Stimulated activated CD8-positive, alpha-beta memory T cell treated with anti-CD3 and anti-CD28 coated beads, Interleukin-7, amount 100 ng/mL, for 24 hours (primary cell): ENCODE measurements at places on chromosomes 5 and 9.

DNA sequence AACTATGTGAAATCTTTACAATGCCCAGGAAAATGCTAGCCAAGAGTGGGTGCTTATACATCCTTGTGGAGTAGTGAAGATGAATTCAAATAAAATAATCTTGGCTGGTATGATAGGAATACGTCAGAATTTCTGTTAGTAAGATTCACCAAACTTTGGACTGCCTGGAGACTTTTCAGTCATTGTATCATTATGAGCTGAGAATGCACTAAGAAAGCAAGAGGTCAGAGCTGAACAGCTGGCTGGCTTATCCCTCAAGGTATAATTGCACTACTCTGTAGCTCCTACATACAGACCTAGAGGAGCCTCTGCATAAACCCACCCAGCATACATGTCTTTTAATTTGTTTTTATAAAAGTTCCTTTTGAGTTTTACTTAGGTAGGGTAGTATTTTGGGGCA lies 568.5 kb upstream of the RIOK2 start:
- DNase-seq, result no peak

DNA sequence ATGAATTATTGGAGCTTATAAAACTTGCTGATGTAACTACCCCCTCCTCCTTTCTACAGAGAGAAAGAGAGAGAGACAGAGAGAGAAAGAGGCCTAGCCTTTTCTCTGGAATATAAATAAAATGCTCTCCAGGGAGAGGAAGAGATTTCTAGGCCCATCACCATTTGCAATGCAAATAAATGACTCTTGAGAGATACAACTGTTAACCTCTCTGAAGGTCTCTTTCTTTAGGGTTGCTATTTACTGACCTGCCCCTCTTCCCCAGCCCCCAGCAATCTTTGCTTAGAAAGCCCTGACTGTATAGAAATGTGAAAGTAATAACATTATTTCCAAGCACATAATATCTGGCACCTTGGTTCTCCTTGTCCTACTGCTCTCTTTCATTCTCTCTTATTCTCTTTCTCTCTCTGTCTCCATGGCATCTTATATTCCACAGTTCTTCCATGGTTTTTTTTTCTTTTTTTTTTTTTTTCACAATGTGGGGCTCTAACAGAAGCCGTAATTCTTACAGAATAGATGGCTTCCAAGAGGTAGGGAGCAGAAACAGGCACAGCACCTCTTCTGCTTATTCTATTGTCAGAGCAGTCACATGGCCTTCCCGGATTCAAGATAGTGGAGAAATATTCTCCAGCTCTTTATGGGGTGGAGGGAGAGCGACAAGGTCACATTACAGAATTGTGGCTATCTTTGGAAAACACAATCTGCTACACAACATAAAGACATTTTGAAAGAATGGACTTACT lies 1087.9 kb upstream of the NUDT12 start:
- no peak for DNase-seq

DNA sequence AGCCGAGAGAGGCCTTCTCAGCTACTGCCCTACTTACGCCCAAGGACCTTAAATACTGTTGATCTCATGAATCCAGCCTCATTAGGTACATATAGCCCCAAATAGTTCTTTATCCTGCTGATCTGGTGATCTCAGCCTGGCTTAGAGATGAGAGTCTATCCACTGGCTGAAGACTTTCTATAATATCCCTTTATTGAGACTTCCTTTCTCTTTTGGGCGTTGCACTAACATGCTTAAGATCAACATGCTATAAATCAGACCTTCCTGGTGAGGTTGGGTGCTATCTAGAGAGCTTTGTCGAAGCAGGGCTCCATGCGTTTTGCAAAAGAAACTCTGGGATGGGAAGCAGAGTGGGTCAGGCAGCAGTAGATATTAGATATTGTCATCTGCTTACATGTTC lies 44.0 kb upstream of the AGXT2 start:
- DNase-seq, result no peak

GRCh38 chr5:32384621-32385020 lies 59.9 kb downstream of the ZFR start:
- no peak for DNase-seq

DNA sequence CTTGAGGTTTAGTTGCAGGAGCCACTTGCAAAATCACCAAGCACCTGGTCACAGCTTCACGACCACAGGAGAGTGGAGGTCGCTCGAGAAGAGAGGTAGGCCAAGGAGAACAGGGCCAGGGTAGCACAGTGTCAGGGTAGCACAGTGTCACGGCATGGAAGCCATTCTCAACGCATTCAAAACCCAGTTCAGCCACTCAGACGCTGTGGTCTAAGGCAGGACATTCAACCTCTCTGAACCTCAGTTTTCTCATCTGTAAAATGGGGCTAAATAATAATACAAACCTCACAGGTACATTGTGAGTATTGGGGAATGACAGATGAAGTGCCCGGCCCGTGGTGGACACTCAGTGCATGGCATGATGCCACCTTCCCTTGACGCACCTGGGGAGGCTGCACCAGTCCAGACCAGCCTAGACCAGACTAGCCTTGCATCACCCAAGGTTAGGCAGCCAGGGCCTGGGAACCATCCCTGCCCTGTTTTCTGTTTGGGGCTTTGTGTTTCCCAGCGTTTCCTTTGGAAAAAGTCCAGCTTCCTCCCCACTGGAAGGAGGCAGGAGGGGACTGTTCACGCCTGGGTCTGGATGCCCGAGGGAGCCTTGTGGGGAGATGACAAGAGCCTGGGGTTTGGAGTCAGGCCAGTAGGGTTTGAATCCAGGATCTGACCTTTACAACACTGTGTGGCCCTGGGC lies 7.8 kb upstream of the LMX1B start:
- DNase-seq, result no peak

GRCh38 chr5:80961376-80962281 lies 1.5 kb downstream of the RASGRF2 start:
- no peak for DNase-seq

- no peak for DNase-seq
Measured at GRCh38 chr5:81995407-81995806, 23.6 kb downstream of the ATG10 start.

- DNase-seq, result no peak
Measured at GRCh38 chr9:89786655-89787054, 181.8 kb downstream of the GADD45G start.

DNA sequence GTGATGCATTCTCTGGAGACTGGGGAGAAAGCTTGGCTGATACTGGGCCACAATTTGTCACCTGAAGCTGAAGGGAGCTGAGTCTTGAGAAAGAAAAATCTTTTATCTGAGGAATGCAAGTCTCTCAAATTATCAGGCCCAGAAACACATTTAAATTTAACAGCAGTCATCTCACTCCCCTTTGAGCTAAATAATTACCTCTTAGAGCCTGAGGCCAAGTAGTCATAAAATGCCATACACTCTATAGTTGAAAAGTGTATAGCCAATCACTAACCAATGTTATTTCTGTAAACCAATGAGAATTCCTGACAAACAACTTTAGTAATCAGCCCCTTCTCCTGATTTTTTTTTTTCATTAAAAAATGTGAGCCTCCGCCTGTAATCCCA lies 32.7 kb upstream of the DAPK1 start:
- no peak for DNase-seq

DNA sequence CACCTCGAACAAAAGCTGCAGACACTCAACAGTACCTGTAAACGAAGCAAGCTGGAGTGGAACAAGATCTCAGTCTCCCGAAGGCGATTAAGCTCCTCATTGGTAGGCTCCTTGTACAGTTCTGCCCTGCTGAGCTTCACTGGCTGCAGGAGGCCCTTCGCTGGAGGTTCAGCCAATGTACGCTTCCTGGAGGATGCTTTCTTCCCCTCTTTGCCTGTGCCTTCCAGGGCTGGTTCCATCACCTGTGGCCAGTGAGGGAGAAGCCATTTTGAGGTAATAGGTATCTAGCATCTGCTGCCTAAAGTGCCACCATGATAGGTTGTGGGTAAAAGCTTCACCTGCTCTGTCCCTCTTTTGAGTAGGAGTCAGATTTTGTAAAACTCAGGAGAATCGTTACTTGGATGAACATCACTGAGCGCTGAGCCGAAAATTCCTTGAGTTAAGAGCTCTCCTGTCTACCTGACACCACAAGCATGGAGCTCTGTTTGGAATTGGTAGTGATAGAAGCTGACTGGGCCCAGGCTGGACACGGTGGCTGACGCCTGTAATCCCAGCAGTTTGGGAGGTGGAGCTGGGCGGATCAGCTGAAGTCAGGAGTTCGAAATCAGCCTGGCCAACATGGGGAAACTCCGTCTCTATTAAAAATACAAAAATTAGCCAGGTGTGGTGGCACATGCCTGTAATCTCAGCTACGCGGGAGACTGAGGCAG lies 1.4 kb downstream of the NOL6 start:
- no peak for DNase-seq

DNA sequence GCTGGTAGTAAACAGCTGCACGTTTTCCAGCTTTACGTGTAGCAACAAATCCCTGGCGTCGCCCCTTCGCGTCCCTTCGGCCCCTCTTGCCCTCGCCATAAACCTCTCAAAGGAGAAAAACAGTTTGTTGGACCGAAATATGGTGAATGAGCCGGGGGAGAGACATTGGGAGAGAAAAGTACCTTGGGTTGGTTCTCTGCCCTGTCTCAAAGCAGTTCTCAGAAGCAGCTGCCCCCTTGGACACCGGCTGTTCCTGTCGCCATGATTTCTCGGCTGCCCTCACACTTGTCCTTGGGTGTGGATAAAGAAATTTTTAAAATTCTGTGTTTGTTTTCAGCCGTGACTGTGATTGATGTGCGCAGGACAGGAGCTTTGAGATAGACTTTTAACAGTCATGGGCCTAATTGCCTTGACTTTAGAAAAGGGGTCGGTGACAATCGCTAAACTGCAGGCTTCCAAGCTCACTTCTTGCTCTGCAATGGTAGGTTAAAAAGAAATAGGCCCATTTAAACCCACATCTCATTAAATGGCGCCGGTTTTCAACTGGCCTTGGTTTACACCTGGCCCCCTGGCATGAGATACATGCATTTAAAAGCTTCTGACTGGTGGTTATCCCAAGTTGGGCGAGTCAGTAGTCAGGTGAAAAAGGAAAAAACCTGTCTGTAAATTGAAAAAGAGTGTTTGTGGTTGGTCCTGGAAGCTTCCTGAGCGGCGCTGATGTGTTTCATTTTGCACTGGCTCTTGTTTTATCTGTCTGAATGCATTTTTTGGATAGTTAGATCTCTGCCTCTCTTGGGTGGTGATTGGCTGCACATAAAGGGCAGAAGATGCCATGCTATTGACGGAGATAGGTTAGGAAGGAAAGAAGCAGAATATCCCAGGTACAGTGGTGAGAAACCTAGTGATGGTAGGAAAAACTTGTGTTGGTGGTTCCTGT lies 983 bp downstream of the RCL1 start:
- DNase-seq, result no peak

DNA sequence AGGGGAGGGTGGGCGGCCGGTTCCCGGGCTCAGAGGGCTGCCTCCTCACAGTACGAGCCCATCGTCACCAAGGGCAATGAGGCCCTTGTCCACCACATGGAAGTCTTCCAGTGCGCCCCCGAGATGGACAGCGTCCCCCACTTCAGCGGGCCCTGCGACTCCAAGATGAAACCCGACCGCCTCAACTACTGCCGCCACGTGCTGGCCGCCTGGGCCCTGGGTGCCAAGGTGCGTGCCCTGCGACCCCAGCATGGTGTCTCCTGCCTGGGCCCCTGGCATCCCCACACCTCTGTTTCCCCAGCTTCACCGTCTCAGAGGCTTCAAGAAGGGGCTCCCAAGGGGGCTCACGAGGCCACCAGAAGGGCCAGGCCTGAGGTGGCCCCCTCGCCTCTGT lies 7.2 kb downstream of the DBH start:
- DNase-seq, result no peak

DNA sequence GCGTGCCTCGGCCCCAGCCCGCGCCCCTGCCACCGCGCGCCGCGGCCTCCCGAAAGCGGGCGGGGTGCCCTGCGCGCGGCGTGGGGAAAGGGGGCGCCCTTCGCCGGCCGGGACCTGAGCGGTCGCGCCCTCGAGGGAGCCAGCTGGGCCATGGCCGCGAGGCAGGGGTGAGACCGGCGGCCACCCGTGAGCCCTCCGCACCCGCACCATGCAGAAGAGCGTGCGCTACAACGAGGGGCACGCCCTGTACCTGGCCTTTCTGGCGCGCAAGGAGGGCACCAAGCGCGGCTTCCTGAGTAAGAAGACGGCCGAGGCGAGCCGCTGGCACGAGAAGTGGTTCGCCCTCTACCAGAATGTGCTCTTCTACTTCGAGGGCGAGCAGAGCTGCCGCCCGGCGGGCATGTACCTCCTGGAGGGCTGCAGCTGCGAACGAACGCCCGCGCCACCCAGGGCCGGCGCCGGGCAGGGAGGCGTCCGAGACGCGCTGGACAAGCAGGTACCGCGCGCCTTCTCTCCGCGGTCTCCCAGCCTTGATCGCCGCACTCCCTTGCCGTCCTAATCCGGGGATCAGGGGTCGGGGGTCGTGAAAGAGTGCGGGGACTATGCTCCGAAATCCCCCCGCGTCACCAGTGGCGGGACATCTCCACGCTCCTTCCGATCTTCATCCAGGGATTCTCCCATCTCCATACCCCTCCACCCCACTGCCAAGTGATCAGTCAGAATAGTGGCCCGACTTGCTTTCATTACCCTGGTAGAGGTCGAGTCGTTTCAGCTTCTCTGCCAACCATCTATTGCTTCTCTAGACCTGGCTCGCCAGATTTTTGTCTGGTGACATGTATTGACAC lies 590 bp downstream of the RASGRF2 start:
- no peak for DNase-seq
